HuH-7.5 (cell line): ENCODE measurements at places on chromosomes 11 and 22.

DNA sequence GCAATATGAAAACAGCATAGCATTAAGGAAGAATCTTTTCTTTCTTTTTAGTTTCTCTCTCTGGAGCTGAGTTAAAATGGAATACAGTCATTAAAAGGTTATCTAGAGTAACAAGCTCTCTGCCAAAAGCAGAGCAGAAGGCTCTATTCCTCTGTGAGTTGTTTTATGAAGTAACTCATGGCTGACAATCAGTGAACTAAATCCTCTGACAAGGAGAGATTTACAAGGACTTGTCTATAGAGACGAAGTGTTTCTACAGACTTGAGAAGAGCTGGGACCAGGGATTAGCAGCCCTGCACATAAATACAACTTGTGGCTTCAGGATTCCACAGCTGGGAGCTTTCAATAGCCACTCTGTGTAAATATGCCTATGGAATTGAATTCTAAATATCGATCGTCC lies 192.5 kb upstream of the RAG2 start:
- DNase-seq, result no peak

GRCh38 chr11:62732830-62733229 lies 4.5 kb downstream of the TTC9C start:
- no peak for DNase-seq

DNA sequence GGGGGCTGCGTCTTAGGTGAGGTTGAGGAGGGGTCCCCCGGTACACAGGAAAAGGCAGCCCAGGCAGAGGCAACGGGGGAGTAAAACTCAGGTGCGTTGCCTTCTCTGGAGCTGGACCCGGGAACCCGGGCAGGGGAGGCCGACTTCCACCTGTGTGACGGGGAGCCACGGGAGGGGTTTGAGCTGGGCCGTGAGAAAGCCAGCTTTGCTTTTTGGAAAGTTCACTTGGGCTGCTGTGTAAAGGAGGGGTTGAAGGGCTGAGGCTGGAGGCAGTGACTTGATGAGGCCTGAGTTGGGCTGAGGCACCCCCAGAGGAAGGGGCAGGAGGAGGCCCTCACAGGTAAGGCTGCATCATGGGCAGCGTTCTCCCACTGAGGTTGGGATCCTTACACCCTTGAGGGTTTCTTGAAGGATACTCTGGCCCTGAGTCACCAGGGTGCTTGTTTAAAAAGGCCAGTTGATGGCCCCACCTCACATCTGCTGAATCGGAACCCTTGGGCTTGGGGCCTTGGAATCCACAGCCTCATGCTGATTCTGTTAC lies 47.2 kb downstream of the CHRDL2 start:
- DNase-seq, result no peak

- no peak for DNase-seq
Observed at GRCh38 chr11:122141725-122142124, 25.7 kb upstream of the BLID start.

DNA sequence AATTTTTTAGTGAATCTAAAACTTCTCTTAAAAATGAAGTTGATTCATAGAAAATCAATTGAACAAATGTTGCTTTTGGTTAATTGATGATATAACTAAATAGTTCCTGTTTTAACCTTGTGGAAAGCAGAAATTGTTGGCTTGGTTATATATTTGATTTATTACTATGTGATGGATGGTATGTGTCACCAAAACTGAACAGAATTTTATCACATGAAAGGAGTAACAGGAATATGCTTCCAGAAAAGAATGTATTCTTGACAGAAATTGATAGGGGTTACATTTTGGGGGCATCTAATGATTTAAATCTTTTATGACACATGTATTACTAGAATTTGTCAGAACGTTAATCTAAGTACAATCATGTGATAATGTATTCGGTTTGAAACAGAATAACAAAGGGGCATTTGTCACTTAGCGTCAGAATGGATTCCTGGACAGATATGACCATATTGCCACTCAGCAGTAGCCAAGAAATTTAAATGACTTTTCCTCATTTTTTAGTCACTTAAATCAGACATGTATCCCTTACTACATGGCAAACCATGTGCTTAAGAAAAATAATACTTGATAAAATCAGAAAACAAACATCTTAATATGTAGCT lies 295.2 kb downstream of the GRM5 start:
- DNase-seq, result no peak

- no peak for DNase-seq
Observed at GRCh38 chr11:221539-221938, 14.0 kb downstream of the RIC8A start.

DNA sequence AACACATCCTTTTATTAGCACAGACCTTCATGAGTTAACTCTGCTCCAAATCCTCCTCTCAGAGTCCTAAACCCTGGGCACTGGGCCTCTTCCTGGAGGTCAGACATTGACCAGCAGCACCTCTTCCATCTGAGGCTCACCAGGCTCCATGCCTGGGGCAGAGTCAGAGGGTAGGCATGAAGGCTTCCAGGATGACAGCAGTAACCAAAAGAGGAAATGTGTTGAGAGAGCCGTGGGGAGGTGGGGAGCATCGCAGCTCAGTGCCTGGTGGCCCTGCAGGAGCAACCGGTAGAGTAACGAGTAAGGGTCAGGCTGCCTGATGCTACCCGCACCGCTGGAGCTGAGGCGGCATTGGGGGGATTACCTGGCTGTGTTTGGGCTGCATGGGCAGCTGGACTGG lies 9.4 kb upstream of the NAV2 start:
- no peak for DNase-seq

- DNase-seq, result no peak
Observed at GRCh38 chr22:42915980-42916765, 59.1 kb upstream of the ARFGAP3 start.

DNA sequence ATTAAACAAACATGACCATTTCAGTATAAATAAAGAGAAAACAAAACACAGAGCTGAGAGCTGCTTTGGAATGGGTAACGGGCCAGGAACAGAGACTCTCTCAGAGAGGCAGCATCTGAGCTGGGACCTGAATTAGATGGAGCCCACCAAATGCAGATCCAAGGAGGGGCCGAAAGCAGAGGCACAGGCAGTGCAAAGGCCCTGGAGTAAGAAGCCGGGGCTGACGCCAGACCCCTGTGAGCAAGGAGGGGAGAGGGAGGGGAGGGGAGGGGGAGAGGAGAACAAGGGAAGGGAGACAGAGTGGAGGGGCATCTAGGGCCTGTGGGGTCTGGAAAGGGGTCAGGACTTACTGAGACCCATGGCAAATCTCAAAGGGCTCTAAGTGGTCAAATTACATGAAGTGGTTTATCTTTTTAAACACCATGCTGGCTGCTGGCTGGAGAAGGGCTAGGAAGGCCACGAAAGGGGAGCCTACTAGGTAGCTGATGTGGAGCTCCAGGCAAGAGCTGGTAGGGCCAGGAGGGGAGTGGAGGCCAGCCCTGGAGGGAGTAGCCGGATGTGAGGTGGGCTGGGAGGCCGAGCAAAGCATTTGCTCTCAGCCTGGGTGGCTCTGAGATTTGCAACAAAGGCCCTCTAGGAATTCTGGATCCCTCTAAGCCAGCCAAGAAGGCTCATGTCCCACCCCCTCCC lies 3.2 kb downstream of the OSBPL5 start:
- no peak for DNase-seq

GRCh38 chr11:46444305-46444704 lies 52.7 kb upstream of the CHRM4 start:
- DNase-seq, result no peak

DNA sequence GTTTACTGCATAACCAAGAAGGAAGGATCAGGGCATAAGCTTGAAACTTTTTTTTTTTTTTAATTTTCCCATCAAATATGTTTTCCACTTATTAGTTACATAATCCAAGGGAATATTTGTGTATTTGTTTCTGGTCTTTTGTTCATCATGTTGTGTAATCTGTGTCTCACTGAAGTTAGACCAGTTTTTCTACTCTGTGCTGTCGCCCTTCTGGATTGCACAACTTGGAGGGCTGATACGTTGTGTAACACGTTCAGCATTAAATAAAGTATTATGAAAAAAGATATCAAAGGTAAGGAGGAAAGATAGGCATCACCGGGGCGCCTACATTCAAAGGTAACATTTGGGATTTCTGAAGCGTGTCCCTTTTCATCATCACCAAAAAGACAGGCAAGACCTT lies 3.3 kb upstream of the E2F8 start:
- peak; percentile 22 for DNase-seq

DNA sequence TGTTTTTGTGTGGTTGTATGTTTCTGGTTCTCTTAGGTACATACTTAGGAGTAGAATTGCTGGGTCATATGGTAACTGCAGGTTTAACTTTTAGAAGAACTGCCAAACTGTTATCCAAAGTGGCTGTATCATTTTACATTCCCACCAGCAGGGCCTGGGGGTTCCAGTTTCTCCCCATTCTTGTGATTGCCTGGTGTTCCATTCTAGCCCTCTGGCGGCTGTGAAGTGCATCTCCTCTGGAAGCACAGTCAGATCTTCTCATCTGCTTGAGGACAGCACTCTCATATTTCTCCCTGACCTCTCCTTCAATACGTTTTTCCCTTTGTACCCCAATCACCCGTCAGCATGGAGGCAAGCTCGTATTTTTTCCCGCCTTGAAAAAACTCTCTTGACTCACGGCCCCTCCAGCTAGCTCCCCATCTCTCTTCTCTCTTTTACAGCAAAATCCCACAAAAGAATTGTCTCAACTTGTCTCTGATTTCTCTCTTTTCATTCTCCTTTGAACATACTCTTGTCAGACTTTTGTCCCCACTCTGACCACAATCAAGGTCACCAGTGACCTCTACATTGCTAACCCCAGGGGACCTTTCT lies 56.8 kb upstream of the THY1 start:
- peak; percentile 47 for DNase-seq

GRCh38 chr22:33842421-33843094 lies 77.7 kb downstream of the LARGE1 start:
- DNase-seq, result no peak

GRCh38 chr11:119447664-119448242 lies 24.8 kb upstream of the THY1 start:
- DNase-seq, result no peak

GRCh38 chr11:60428517-60428916 lies 855 bp upstream of the MS4A5 start:
- no peak for DNase-seq

- DNase-seq, result no peak
Observed at GRCh38 chr11:130606178-130606577, 157.7 kb downstream of the ADAMTS15 start.

- DNase-seq, result no peak
Observed at GRCh38 chr11:16169541-16169940, 186.8 kb downstream of the SOX6 start.
